NB4 (cell line): ENCODE measurements at places on chromosomes 12 and 14.

DNA sequence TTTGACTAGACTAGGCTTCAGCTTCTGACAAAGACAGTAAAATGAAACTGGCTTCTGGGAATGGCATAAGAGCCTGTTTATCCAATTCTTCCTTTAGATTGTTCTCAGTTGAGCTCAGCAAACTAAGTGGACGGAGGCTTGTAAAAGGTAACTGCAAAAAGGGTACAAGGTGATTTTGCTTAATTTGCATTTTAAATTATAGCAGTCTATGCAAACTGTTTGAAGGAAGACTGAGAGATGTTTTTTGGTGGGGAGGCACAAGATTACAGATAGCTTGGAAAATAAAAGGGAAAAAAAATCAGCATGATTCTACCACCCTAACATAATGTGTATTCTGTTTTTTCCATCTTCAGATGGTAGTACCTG, 5.0 kb downstream of the SUSD6 start:
- no peak for DNase-seq

DNA sequence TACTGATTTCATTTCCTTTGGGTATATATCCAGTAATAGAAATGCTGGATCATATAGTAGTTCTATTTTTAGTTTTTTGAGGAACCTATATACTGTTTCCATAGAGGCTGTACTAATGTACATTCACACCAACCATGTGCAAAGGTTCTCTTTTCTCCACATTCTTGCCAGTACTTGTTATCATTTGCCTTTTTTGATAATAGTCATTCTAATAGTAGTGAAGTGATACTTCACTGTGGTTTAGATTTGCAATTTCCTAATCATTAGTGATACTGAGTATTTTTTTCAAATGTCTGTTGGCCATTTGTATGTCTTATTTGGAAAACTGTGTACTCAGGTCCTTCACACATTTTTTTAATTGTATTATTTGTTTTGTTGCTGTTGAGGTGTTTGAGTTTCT, 148.2 kb upstream of the NAV3 start:
- no peak for DNase-seq

GRCh38 chr12:738712-739111, 13.7 kb upstream of the WNK1 start:
- no peak for DNase-seq

DNA sequence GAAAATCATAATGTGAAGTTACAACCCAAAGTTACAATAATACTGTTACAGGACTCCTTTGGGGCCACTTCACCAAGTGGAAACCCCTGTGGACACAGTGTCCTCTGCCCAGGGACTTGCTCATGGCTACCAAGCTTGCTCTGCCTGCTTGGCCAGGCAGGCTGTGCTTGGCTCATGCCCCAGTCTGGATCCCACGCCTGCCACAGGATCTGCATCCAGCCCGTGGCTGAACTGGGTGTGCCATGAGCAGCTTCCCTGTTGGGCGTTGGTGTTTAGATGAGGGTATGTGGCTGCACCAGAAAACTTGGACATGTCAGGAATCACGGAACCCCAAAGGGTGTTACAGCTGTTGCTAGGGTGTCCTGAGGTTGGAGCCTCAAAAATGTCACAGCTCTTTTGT, 820.9 kb downstream of the SLC6A15 start:
- DNase-seq = no peak

DNA sequence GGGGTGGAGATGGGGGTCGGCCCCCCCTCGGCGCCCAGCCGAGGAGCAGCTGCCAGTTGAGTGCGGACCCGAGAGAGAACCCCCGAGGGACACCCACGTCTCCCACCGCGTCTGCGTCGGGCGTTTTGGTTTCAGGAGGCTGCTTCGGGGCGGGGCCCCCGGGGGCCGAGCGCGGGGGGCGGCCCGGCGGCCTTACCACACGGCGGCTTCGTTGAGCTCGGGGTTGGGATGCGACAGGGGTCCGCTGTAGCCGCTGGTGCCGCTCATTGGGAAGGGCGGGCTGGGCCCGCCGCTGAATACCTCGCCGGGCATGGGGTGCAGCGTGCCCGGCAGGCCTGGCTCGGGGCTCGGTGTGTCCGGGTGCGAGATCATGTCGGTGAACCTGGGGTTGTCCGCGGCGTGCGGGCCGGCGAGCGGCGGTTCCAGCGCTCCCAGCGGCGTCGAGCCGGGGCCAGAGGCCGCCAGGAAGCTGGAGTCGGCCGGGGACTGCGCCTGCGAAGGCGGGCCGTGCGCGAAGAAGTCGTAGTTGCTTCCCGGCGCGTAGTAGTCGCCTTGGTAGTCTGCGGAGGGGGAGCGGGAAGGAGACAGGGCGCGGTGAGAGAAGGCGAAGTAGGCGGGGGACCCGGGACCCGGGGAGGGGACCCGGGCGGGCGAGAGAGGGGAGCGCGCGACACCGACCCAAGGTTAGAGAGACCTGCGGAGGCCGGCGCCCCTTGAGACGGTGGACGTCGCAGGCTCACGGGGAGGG, 8.5 kb downstream of the LHX5 start:
- DNase-seq = no peak

GRCh38 chr12:60494244-60494643, 898.4 kb downstream of the SLC16A7 start:
- DNase-seq = peak; percentile 27

- peak; percentile 29 for DNase-seq
Observed at GRCh38 chr12:4448943-4449850, 3.6 kb upstream of the FGF6 start.

DNA sequence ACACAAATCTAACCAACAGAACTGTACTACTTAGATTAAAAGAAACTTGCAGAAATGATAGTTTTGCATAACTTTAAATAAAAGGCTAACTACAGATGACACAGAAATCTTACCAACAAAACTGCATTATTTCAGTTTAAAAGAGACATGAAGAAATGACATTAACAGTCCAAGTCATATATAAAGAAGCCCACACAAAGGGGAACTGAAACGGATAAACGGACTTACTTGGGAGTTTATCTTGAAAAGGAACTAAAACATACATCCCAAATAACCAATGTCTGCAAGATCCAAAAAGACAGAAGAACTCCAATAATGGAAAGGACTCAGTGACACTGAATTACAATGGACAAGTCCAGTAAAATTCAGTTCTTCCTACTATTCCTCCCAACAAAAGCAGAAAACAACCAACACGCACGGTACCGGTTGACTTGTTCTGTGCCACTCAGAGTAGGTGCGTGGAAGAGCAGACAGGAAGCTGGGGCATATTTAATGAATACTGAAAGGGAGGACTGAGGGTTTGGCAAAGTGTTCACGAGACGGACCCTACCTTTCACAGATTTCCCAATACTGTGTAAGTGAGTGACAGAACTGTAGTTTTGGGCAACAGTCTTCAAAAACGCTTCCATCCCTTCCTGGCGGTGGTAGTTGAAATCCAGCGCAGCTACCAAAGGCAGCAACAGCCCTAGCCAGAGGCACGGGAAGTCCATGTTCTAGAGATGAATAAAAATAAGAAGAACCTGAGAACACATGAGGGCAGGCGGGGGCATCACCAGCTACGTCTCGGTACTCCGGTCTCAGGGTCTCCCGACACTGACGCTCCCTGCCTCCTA, 627 bp downstream of the CPM start:
- peak; percentile 56 for DNase-seq

DNA sequence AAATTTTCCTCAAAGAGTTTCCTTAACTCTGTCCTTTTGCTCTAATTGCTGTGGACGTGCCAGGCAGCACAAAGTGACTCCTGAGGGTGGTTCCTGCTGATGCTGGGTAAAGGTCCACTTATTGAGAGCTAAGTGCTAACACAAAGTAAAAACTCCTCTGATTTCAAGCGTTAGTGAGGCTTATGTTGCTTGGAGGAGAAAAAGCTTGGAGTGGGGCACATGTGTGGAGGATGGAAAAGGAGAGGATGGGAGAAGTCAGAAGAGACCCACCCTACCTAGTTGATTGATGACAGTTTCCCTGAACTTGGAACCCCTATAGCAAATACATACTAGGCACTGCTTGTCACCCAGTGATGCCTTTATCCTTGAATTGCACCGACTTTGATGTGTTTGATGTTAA, 10.1 kb upstream of the SLC11A2 start:
- no peak for DNase-seq

DNA sequence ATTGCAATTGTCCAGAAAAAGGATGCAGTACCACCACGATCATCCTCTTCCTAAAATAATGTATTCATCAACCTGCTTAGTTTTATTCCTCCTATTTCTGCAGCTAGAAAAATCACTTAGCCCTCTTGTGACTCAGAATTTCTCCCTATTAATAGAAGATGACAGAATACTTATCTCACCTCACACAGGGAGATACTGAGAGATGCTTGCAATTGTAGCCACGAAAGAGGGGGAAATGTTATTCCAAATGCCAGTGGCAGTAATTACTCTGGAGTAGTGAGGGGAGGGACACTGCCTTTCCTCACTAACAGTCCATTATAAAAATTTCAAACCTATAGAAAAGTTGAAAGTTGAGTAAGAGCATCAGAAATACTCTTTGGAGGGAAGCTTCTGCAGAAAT, 11.8 kb upstream of the DUSP6 start:
- no peak for DNase-seq

DNA sequence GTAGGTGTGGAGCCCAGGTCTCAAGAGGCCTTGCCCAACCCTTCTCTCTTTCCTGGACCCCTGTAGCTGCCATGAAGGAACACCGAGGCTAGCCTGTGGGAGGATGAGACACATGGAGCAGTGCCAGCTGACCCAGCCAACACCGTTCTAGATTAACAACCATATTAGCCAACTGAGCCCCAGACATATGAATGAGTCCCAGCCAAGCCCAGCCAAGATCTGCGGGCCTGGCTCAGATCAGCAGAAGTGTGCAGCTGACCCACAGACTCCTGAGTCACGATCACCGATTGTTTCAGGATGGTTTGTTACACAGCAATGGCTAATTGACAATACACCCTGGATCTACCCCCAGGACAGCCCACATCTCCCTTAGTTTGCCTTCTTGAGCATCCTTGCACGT, 82.1 kb downstream of the NTF3 start:
- DNase-seq = no peak

DNA sequence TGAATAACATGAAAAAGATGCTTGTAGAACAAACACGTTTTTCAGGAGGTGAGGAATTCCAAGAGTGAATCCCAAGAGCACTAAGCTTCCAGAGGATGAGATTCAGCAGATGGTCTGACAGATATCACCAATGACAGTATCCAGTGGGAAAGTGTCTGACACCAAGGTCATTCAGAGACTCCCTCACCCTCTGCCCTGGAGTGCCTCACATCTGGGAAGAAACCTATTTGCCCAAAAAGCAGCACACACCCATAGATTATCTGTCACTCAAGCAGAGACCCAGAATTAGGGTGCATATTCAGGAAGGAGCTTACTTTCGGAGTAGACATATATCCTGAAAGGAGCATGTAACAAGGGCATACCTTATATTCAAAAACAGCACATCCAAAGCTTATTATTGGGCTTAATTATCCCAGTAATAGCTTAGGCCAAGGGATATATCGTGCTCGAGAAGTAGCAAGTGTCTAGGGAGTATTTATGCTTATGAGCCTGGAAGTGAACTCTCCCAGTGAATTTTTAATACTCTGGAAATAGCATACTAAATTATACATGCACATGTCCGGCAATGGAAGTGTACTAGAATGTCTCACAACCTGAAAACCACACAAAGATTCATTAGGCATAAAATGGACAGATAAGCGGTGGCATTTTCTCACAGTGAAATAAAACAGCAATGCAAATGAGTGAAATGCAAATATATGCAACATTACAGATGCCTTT, 998.1 kb upstream of the TMEM132C start:
- no peak for DNase-seq

GRCh38 chr14:92373336-92373735, 50.4 kb downstream of the SLC24A4 start:
- DNase-seq = no peak

GRCh38 chr14:38496092-38496491, 240.2 kb upstream of the CLEC14A start:
- DNase-seq = no peak

GRCh38 chr12:95790917-95791849, 619 bp upstream of the NTN4 start:
- peak; percentile 18 for DNase-seq

DNA sequence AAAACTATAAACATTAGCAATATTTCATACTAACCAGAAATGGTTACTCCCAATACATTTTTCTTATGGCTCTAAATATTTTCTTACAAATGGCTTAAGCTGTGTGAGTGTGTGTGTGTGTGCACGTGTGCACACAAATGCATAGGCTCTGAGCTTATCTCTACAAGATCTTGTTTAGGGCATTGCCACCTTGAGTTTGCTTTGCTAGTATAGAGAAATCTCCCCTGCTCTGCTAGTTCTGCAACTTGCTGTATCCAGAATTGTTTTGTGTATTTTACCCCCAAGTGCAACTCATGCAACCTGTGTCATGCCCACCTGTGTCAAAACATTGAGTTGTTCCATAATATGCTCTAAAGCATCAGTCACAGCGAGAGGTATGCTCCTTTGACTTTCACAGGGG, 72.5 kb upstream of the DUSP6 start:
- no peak for DNase-seq

DNA sequence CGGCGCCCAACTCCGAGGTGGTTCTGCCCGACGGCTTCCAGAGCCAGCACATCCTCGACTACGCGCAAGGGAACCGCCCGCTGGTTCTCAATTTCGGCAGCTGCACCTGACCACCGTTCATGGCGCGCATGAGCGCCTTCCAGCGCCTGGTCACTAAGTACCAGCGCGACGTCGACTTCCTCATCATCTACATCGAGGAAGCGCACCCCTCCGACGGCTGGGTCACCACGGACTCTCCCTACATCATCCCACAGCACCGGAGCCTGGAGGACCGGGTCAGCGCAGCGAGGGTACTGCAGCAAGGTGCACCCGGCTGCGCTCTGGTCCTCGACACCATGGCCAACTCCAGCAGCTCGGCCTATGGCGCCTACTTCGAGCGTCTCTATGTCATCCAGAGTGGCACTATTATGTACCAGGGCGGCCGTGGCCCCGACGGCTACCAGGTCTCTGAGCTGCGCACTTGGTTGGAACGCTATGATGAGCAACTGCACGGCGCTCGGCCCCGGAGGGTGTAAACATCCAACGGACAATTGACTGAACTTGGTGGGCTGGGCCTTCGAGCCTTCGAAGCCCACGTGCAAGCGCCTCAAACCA, 699 bp downstream of the DIO3 start:
- DNase-seq = no peak

DNA sequence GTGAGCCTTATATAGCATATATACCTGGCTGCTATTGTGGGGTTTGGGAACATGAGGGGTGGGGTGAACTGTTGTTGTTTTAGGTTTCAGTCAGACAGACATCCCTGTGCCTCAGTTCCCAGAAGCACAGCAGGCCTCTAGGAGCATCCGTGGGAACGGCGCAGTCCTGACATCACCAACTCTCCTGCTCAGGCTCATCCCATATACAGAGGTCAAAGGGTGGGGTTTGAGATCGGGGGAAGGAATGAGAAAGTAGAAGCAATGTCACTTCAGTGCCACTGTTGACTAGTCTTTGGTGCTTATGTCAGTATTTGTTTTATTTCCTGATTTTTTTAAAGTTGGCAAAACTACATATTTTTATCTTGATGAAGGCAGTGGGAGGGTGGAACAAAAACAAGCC, 43.1 kb upstream of the A2ML1 start:
- DNase-seq = no peak

- no peak for DNase-seq
Observed at GRCh38 chr12:122087431-122088178, 9.0 kb downstream of the MLXIP start.
